ENCODE measurements at places on chromosomes 5 and 9.

- DNase-seq = no peak
These were observed 244.1 kb downstream of the ADGRV1 start for GRCh38 chr5:90802474-90803317.

- DNase-seq = no peak
These were observed 32.9 kb upstream of the SLC36A1 start for GRCh38 chr5:151414536-151414935.

DNA sequence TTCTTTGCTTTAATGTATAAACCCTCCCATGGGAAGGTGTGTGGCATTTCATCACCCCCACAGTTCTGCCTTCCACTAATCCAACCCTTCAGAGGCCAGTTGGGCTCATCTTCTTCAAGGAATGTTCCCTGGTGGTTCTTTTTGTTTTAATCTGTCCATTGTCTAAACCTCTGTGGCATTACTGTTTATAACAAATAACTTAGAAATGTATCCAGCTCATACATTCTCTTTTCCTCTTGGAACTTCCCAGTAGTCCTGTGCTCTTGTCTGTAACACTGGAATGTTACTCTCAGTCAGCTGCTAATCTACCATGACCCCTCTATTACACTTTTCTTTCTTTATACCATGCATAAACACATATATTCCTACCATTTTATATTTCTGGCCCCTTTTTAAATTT is 213.5 kb upstream of the TARS1 start:
- DNase-seq = no peak

GRCh38 chr5:179858241-179858585 is 404 bp downstream of the MRNIP start:
- DNase-seq = peak; percentile 27

DNA sequence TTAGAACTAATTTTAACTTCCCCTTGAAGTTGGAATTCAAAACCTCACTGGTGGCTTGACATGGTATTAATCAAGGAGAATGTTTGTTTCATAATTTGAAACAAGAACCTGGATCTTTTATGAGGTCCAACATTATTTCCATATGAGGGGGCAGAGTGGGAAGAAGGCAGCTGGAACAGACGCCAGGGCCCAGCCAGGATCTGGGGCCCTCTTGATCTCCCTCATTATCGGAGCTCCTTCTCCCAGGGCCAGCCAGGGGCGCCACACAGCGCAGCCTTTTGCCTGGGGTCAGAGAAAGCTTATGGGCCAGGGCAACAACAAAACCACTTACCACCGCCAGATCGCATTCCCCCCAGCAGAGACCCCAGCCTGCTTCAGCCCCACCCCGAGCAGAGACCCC is 27.1 kb upstream of the NKD2 start:
- DNase-seq = no peak

GRCh38 chr5:124602925-124603650 is 143.4 kb downstream of the ZNF608 start:
- DNase-seq = no peak

GRCh38 chr9:108033976-108034964 is 544.7 kb upstream of the KLF4 start:
- DNase-seq = no peak

- no peak for DNase-seq
These were observed 20.4 kb upstream of the ZNF354B start for GRCh38 chr5:178839319-178839704.

GRCh38 chr5:144464306-144464705 is 293.6 kb downstream of the KCTD16 start:
- no peak for DNase-seq

DNA sequence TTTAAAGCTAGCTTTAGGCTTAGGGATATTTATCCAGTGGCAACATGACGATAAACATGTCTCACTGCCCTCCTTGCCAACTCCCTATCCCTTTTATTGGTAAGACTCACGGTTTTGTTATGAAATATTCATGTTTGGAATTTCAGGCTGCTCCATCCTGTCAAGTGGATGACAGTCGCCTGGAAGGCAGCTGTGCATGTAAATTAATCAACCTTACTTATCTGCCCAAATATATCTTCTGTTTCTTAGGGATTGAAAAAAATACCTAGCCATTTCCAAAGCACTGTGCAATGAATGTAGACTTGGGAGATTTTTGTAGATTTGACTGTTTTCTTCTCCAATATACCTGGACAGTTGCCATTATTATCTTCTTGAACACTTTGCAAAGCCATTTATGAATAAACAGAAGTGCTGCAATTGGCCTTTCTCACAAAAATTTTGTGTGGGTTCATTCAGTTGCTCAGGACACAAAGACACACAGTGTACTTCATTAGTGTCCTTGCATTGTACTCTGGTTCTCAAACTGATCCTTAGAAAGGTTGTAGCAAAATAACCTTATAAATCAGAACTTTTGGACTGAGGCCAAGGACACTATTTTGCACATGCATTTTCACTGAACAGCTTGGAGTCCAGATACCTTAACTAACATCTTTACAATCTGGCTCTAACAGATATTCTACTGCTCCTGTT is 889.4 kb upstream of the SEMA6A start:
- DNase-seq = no peak

GRCh38 chr5:137361280-137361679 is 137.8 kb downstream of the SPOCK1 start:
- DNase-seq = no peak

GRCh38 chr5:19208397-19208796 is 779.6 kb downstream of the CDH18 start:
- DNase-seq = no peak

DNA sequence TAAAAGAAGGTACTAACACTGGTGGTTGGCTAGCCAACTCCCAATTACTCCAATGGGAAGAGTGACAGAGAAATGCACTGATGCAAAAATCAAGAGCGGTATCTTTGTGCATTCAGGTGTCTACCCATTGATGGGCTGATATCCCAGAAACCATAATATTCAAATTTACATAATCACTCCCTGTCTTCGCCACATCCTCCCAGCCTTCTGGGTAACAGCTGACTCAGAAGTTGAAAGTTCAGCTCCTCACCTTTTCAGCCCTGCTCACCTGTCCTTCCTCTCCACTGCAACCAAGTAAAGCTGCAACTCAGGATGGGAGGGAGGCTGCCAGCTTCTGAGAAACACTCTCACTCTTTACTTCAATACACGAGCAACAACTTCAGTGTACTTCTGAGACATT is 6.9 kb downstream of the SUSD1 start:
- DNase-seq = no peak

- DNase-seq = peak; percentile 38
These were observed 117.8 kb downstream of the ERCC6L2 start for GRCh38 chr9:95993337-95993736.

DNA sequence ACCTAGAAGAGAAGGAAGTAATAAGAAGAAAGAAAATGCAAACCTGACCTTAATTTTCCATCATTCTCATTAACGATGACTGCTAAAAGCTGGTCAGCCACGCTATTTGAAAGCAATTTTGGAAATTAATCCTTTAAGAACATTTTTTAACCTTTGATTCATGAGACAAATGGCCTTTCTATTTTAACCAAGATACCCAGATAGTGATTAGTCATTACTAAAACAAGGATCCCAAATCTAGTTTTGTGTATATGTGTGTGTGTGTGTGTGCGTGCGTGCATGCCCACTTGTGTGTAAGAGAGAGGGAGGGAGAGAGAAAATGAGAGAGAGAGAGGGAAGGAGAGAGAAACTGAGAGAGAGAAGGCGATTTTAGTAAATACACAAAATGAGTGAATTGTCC is 329.5 kb downstream of the DEPDC1B start:
- no peak for DNase-seq

GRCh38 chr5:112776301-112776856 is 38.7 kb downstream of the APC start:
- DNase-seq = no peak

DNA sequence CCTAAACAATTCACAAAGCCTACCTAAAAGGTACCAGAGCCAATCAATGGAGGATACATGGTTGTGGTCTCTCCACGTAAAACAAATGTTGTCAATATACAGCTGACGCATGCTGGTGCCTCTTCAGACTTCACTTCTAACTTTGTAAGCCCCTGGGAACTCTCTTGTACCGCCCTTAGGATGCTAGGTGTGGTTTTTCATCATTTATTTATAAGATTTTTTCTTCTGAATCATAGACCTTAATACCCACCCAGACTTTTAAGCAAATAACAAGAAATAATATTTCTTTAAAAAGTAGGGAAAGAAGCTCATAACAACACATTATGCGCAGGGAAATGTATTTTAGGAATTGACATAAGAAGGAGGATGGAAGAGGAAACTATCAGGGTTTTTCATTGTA is 33.0 kb downstream of the SSBP2 start:
- DNase-seq = no peak

GRCh38 chr5:93130624-93131490 is 450.2 kb downstream of the NR2F1-AS1 start:
- DNase-seq = no peak

DNA sequence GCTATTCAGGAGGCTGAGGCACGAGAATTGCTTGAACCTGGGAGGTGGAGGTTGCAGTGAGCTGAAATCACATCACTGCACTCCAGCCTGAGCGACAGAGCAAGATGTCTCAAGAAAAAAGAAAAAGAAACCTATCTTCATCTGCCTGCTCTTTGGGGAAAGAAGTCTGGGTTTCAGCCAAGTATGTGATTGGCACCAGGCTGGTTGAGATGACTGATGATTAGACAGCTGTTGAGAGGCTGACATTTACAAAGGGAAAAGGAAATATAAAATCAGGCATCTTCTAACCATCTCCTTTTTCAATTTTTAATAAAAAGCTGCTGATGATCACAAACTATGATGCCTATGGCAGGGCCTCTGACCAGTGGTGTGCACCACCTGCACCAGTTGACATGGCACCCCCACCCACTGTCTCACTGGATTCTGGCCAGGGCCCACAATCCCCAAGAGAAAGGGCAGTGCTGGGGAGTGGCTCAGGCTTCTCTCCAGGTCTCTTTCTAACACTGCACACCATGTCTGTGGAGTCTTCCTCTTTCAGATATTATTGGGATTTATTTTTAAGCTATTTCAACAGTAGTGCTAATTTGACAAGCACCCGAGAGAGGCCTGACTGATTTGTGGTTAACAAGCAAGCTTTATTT is 17.2 kb upstream of the C5orf15 start:
- no peak for DNase-seq

DNA sequence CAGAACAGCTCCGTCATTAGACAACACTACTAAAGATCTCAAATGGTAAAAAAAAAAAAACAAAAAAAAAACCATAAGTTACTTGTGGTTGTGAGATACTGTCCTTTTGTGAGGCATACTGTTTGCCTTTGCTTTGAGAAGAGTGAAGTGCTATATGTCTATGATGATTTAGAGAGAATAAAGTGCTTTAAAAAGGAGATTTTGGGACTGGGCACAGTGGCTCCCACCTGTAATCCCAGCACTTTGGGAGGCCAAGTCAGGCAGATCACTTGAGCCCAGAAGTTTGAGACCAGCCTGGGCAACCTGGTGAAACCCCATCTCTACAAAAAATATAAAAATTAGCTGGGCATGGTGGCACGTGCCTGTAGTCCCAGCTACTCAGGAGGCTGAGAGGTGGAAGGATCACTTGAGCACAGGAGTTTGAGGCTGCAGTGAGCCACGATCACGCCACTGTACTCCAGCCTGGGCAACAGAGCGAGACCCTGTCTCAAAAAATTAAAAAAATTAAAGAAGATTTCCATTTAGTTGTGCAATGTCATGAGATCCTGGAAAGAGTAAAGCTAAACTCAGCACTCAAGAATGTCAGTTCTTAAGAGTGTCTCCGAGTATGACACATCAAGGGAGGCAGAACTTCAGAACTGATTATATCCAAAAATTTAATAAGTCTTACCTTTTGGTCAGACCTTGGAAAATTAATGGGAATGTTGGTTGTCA is 87.3 kb downstream of the PRDM6 start:
- DNase-seq = no peak

DNA sequence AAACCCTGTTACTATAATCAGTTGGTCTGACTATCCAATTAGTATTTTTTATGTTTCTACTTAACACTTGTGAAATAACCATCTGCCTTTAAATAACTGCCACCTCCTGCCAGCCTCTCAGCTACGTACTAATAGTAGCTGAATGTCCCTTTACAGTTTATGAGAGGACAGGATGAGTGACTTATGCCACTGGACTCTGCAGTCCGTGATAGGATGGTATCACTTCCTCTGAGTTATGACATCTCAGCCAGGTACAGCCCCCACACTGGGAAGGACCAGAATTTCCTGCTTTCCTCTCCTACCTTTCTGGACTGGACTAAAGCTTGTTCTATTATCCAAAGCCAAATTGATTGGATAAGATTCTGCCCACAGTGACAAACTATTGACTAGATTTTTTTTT is 102.9 kb downstream of the ZFAND5 start:
- DNase-seq = no peak

GRCh38 chr9:92656537-92656925 is 13.4 kb downstream of the IPPK start:
- no peak for DNase-seq

DNA sequence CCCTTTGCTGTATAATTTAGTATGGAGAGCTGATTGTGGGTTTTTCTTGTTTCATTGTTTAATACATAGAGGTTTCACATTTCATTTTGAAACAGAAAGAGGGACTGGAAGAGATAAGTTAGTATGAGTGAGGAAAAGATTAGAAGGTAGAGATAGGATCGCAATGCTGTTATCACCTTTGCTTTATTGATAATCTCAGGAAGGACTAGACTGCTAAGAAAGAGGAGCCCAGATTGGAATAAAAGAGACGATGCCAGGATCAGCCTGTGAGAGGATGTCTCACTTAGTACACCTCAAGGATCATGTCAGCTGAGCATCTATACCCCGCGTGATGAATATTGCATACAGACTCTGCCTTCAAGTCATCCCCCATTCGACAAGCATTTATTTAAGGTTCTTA is 178.0 kb upstream of the DMAC1 start:
- DNase-seq = no peak

DNA sequence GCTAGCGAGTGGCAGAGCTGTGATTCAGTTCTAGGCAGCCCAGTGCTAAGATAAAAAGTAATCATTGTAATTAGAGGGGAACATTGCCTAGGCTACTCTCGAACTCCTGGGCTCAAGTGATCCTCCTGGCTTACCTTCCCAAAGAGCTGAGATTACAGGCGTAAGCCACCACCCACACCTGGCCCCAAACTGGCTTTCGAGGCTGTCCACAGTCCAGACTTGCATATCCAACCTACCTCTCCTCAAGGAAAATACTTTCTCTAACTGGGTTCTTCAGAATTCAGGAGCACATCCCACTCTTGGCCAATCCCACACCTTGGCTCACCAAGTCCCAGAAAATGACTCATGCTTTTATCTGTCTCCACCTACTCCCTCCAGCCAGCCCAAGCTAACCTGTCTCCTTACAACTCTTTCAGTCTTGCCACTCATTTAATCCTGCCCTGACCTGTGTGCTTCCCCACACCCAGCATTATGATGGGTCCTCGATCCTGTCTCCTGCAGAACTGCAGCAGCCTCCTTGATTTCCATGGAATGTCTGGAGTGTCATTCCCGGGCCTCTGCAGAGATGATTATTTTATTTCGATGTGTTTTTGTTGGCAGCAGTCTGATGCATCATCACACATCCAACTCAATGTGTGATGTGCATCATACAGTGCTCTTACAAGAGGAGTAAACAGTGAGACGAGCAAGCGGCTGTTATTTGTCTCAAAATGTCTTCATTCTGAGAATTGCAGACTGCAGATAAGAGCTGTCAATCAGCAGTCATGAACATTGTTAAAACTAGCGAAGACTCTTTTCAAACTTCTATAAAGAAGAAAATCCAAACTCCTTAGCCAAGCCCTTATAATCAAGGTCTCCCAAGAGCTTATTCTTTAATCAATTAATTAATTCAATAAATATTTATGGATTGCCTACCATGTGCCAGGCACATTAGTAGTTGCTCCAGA is 167.3 kb downstream of the SEC61B start:
- DNase-seq = no peak

- no peak for DNase-seq
These were observed 57.3 kb upstream of the CACNA1B start for GRCh38 chr9:137820161-137820855.
